ENCODE measurements at places on chromosomes 5 and 9.
A peak's percentile ranks its signal among the peaks of the same experiment; 100 is the strongest.

DNA sequence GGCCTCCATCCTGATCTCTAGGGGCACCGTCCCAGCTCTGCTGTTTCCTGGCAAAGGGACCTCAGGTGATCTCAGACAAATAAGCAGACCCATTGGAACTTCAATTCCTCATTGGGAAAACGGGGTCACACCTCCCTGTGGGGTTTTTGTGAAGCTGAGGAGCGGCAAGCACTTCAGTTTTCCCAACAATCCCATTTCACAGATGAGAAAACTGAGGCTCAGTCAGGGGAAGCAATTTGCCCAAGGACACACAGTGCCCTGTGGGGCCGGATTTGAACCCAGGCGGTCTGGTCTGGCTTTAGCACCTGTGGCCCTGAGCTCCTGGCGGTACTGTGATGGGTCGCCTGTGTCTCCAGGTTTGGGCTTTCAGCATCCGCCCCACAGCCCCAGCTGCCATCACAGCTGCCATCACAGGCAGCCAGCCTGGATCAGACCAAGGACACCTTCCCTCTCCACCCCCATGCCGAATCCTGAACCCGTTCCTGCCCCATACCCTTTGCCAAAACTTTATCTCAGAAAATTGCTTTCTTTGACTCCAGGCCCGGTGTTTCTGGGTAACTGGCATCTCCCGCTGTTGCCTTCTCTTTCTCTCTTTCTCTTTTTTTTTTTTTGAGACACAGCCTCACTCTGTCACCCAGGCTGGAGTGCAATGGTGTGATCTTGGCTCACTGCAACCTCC is 26.4 kb downstream of the NCS1 start:
- DNase-seq: no peak

DNA sequence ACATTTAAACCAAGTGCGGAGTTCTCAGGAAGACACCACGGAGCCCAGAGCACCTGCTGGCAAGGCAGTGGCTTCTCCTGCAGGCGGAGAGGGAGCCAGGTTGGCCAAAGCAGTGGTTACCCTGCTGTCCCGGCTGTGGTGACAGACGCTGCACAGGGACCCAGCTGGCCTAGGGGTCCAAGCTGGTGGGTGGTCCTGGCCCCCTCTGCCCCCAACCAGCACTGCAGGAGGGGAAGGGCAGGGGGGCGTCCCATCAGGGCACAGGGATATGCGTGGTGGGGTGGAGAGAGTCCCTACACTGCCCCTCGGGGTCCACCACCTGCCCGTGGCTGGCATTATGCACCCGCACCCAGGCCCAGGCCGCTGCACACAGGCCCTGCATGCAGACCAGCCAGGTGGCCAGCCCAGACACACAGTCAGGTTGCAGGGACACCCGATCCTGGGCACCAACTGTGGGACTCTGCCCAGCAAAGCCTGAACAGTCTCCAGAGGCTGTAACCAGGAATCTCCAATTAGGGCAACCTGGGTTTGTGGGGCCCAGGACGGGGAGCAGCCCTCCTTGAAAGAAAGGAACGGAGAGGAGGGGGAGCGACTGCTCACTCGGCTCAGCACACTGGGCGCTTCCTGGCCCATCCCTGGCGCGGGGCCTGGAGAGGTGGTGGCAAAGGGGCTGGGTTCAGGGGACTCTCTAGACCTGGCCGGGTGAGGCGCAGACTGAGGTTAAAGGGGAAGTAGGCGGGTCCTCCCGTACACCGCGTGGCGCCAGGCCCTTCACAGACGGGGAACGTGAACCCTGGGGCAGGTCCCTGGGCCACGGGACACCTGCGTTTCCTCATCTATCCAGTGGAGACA is 46.3 kb downstream of the NACC2 start:
- peak; percentile 32 for DNase-seq

GRCh38 chr9:109817846-109818472 is 38.0 kb downstream of the PALM2AKAP2 start:
- DNase-seq: peak; percentile 77

GRCh38 chr9:95249986-95250385 is 67.5 kb downstream of the FANCC start:
- no peak for DNase-seq

DNA sequence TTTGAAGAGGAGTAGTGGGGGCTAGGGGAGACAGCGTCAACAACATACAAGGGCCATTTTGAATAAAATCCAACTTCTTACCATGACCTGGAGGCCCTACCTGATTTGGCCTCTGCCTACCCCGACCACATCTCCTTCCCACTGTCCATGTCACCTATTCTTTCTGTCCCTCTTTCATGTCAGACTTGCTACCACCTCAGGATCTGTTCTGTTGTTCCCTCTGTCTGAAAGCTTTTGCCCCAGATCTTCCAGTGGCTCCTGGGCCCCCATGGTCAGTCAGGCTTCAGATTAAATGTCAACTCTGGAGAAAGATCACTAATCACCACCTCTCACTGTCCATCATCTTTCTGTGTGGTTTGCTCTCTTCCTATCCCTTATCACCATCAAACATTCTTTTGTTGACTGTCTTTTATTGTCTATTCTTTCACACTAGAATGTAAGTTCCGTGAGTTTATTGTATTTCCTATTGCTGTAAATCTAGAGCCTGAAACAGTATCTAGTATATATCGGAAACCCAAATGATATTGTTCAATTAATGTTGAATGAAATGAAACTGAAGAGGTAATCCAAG is 31.2 kb upstream of the APC start:
- DNase-seq: no peak

GRCh38 chr5:95770830-95771708 is 39.9 kb downstream of the RHOBTB3 start:
- DNase-seq: no peak

DNA sequence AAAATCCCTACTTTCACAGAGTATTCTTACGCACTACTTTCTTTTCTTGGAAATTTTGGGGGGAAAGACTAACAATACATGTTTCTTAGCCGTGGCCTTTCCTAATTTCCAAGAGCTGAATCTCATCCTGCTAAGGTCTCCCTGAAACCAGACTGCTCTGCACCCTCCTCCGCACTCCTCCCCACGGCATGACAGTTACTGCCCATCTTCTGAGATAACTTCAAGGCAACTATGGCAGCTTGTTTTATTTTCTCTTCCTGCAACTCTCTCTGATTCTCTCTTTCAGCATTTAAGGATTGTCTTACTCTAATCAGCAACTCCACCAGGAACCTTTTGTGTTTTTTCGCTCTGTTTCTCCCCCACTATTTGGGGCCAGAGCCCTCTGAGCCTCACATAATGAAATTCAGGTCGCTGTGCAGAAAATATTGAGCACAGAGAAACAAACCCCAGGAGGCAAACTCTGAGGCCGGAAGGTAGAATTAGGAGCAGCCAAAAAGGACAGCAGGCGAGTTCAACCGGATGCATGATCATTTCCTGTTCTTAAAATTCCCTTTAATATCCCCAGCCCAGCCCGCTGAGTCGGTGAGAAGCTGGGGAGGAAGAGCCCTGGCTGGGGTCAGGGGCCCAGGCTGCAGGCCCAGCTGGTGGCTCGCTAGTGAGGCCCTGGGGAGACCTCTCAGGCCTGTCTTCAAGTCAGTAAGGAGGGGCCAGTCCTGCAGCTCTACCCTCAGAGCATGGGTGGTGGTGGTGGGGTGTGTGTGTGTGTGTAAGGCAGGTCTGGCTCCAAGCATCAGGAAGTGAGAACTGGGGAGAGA is 213.6 kb upstream of the S1PR3 start:
- DNase-seq: peak; percentile 72

DNA sequence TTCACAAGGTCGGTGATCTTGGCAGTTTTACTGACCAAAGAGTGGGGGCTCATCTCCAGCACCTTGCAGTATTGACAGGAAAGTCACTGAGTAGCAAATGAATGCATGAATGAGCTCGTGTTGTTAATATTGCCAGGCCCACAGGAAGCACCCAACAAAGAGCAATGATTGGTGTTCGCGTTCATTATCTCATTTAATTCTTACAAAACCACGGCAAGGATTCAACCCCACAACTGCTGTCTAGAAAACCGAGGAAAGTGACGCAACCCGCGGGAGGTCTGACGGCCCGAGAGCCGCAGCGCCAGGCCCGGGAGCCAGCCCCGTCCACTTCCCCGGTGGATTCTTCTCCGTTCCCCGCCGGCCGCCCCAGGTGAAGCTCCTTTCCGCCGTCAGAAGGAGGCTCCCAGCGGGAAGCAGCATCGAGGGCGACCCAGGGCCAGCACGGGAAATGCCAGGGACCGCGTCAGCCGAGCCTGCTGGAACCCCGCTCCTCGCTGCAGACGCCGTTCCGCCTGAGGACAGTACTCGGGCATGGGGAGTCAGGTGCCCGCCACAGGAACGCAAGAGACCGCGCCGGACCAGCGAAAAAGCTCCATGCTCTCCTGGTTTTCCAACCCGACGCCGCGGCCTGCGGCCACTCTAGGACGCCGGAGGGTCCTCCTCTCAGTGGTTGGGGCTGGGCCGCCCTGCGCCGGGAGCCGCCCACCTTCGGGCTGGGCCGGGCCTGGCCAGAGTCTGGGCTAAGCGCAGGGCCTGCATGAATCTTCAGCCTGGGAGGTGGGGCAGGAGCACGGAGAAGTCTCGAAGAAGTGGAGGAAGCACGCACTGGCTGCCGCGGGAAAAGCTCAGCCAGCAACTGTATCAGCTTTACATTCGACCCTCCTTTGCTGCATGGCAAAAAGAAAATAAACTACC is 19.8 kb upstream of the FER start:
- DNase-seq: peak; percentile 95

- no peak for DNase-seq
These were observed 140.6 kb upstream of the STC2 start for GRCh38 chr5:173468821-173469251.

DNA sequence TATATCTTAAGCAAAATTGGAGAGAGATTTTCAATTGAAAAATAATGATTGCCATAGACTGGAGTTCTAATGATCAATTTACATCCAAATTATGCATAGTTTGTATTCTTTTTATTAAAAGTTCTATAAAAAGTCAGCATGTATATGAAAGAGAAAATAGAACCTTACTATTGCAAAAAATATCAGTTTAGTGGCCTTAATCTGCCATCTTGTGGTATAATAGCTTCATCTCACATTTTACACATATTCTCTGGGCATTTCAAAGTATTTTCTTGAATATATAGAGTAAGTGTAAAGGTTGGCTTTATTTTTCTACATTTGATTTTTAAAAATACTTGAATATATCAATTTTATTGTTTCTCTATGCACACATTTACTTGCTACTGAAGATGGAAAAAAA is 1858.6 kb upstream of the CDH9 start:
- no peak for DNase-seq

GRCh38 chr5:72394688-72395087 is 74.5 kb downstream of the PTCD2 start:
- DNase-seq: no peak

DNA sequence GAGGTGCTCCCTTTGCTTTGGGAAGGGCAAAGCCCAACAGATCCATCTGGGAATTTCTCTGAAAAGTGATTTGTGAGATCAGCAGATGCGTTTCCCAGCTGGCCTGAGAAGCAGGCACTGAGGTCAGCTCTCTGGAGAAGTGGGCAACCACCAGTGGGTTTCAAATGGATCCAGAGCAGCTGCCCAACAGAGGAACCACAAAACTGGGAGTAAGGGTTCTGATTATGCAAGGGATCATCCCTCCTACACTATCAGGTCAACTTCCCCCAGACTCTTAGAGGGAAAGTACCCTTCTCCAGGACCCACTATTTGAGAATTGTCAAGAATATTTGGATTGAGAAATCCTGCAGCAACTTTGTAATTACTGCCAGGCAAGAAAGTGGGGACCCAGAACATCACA is 21.7 kb downstream of the CCL28 start:
- no peak for DNase-seq

DNA sequence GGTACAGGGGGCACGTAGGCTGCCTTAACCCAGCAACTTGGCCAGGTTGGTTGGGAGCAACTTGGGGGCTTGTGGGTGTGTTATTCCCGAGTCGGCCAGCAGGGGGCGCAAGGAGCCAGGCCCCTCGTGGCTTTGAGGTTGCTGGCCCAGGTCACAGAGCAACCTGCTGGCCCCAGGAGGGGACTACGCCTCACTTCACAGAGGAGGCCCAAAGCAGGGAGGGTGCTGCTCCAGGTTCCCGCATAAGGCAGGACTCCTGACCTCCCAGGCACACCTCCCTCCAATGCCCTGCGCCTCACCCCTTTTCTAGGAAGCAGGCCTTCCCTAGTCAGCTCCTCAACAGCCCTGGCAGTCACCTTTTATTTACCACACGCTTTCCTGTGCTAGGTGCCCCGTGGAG is 18.1 kb downstream of the KYAT1 start:
- DNase-seq: peak; percentile 64

DNA sequence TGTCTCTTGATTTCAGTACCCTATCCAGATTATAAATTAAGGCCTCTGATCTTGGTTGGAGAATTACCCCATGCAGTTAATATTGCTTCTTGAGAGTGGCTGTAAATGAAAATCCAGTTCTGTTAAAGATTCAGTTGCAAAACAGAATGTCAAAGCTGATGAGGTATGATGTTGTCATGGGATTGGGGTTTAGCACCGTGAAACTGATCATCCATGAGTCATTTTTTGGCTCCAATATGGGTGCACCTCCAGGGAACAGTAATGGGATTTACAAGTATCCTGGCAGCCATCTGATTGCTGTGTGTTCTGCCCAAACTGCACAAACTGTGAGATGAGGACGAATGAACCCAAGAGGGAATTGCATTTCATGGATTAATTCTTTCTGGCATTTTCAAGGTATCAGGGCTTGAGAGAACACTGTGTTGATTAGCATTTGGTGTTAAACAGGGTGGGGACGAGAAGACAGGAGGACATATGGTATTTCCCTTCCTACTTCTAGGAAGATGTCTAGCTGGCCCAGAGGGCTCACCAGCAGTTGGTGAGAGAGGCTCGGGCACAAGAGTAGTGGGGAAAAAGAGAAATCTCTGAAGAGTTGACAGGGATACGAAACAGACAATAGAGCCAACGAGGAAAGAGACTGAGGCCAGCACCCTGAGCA is 214.7 kb downstream of the GAS1 start:
- DNase-seq: peak; percentile 69

GRCh38 chr5:141781910-141782309 is 96.3 kb downstream of the PCDH1 start:
- DNase-seq: no peak

- DNase-seq: peak; percentile 78
These were observed 57.9 kb downstream of the PTCD2 start for GRCh38 chr5:72377910-72378638.

GRCh38 chr5:10034001-10034400 is 215.7 kb downstream of the ATPSCKMT start:
- DNase-seq: no peak

DNA sequence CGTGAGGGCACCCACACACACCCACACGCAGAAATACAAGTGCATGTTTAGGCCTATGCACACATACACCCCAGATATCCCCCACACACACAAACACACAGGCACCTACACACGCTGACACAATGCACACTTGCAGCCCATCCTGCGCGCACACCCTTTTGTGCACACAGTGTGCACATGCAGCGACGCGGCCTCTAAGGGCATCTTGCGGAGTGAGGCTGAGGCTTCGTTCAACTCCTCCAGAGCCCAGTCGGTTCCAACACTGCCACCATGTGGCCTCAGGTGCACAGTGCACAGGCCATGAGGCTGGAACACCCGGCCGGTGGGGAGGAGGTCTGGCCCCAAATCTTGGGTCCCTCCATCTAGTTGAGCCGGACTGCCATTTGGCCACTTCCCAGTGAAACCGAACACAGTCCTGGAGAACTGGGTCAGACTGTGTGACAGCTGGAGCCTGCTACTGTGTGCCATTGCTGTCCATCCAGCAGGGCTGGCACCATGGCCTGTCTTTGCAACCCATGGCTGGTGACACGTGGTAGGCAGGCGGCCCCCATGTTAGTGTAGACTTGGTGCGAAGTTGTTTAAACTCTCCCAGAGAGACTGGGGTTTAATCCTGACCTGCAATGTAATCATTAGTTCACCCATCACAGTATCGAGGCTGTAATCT is 97.7 kb upstream of the MVB12B start:
- peak; percentile 76 for DNase-seq

GRCh38 chr5:17796757-17797396 is 162.6 kb downstream of the TAF11L14 start:
- DNase-seq: no peak

Data from left hindlimb (tissue), 1 donor.